HFFc6 (cell line): ENCODE measurements at places on chromosomes 7 and 10. TPM values are rescaled to one million over a fixed set of nuclear protein-coding genes. Genes with fewer than 3 reads are reported as not detected.

PLCE1 gene
- total RNA-seq, result 0.37 to 0.74 TPM (median 0.47 TPM) in 3 replicates

GRCh38 chr10:38038932-38039245, 28.4 kb downstream of the ZNF33A start:
- DNase-seq, result no peak

- DNase-seq, result no peak
Observed at GRCh38 chr10:75726522-75727483, 295.4 kb downstream of the LRMDA start.

DNA sequence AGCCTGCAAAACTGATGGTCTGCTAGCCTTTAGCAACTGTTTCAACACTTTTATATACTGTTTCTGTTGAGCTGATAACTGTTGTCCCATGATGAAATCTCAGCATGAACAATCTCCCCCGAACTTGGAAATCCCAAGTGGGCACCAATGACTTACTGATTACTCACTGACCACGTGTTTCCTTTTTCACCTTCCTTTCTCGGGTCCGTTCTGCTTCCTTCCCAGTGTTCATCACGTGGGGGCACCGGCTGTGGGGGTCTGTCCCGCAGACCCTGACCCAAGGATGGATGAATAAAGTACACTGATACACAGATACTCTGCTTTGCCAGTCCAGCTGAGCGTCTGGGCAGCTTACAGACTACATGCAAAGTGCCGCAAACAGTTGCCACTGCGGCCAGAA, 39.0 kb upstream of the RASGEF1A start:
- no peak for DNase-seq

MALRD1 gene
- not detected in 3 replicates for total RNA-seq

DNA sequence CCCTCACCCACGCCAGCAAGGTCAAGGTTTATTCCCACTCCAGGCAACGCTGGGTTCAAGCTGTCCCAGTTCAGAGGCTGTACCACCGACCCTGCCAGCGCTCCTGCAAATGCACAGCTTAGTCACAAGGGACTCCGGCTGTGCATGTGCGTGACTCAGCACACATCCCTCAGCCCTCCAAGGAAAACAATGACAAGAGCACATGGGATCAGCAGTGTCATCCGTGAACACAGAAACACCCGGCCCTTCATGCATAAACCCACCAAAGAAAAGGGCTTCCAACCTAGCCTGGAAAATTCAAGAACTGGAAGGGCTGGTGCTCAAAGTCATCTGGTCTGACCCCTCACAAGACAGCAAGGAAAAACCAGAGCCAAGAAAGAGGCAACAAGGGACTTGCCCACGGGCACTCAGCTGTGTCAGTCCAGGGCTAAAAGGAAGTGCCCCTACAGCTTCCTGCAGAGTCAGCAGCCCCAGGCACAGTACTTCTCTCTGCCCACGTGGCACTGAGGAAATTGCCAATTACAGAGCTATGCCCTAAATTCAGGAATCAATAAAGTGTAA, 106.1 kb downstream of the KCNMA1 start:
- DNase-seq, result peak; percentile 90

DNA sequence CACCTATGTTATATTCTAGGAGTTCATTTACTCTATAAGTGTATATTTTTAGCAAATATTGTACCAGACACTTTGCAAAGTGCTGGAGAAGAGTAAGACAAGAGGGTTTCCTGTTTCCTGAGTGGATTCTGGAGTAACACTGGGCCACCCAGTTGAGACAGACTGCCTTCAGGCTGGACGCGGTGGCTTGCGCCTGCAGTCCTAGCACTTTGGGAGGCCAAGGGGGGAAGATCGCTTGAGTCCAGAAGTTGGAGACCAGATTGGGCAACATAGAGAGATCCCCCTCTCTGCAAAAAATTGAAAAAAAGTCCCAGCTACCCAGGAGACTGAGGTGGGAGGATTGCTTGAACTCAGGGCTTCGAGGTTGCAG, 772 bp upstream of the ZSCAN25 start:
- DNase-seq, result no peak

C10orf105 gene
- total RNA-seq, result not detected in 3 replicates

DNA sequence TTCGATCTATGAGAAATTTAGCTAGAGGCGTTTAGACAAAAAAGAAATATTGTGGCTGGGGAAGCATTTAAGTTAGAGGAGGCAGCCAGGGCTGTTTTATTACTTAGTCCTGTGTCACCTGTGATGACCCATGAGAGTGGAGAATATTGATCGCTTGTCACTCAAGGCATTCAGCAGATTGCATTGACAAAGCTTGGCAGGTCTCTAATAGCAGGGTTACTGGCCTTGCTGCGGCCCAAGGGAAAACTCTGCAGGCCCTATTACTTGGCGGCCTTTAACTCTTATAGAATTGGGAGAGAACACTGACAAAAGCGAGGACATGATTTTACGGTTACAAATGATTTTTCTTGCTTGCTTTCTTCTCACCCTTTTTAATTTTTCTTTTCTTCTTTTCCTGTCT, 473.5 kb downstream of the AUTS2 start:
- no peak for DNase-seq

DNA sequence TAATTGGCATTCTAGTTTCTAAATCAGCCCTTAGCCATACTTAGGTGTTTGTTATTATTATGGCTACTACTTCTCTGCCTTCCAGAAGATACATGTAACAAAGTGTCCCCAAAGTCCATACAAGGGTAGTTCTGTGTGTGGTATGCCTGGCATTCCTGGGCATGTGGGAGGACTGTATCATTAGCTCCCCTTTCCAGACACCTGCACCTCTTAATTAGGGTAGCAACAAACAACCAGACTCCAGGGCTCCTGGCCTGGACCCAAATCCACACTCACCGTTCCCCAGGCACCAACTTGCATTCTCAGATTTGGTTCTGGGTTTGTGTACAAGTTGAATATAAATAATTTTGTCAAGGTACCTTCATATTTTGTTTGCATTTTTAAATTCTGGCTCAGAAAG, 15.5 kb upstream of the CALD1 start:
- no peak for DNase-seq

DNA sequence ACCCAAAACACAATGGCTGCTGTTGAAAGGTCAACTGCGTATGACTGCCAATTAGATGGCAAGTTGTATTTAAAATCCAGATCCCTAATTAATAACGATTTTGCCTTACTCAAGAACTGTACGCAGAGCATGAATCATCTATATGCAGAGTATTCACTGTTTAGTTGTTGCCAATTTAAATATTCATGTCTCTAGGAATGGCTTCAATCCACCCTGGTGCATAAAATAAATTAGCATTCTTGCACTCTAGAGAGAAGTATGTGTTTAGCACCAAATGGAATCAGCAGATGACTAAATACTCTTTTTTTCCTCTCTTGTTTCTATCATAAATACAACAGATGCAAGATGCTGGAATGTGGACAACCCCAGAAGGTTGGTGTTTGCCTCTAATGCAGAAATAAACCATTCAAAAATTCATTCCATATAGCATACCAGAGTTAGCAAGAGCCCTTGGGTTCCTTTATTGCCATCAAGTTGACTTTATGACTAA, 320.3 kb downstream of the LRRTM3 start:
- DNase-seq, result no peak

DNA sequence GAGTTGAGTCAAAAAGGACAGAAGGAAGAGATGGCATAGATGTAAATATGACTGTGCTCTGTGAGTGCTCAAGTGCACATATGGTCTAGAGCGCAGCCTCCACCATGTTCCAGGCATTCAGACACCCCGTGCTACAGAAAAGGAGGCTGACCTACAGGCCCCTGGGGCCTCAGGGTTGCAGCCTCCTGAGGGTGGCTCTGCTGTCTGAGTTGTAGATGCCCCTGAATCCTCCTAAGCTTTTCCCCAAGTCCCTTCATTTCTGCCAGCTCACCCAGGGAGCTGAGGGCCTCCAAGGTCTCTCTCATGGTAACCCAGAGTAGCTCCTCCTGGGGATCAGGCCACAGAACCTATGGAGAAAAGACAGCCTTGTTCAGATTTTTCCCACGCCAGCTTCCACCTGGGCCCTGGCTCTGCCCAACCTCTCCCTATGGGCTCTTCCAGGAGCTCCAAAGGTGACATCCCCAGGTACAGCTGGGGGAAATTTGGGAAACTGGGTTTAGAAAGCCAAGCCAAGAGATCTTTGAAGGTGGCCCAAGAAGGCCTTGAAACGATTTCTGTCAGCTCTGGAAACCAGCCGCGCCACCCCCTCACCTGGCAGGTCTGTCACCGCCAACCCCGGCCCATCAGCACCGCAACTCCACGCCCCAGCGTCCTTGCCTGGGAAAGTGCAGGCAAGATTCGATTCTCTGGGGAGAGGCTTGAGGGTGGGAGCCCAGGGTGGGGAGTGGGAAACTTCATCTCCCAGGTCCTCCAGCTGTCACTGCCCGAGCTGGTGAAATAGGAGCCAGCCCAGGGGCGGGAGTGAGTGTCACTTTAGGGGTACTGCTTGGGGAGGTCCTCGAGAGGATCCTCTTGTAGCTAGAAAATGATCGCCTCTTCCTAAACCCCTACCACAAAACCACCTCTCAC, 2.4 kb downstream of the ZNF467 start:
- DNase-seq, result no peak

DNA sequence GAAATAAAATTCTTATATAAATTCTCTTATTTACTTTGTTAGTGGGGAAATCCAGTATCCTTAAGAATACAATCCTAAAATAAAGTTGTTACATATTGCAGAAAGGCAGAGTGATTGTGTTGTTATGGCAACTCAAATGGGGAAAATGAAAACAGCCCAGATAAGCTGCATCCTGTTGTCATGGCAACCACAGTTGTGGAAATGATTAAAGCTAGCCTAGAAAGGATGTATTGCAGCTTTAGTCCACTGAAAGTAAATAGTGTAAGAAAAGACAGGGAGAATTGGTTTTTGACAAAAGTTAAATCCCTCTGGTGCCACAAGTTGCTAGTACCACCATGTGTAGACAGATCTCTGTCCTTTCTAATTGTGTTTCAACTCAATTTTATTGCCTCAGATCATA, 43.2 kb downstream of the BTRC start:
- peak; percentile 77 for DNase-seq

URGCP gene
- 42.0 to 53.5 TPM (median 46.6 TPM) in 3 replicates for total RNA-seq

ADARB2 gene
- total RNA-seq, result not detected in 2 replicates

- no peak for DNase-seq
Observed at GRCh38 chr10:73251683-73252444, 580 bp downstream of the MRPS16 start.

NME8 gene
- total RNA-seq, result not detected in 3 replicates

DNA sequence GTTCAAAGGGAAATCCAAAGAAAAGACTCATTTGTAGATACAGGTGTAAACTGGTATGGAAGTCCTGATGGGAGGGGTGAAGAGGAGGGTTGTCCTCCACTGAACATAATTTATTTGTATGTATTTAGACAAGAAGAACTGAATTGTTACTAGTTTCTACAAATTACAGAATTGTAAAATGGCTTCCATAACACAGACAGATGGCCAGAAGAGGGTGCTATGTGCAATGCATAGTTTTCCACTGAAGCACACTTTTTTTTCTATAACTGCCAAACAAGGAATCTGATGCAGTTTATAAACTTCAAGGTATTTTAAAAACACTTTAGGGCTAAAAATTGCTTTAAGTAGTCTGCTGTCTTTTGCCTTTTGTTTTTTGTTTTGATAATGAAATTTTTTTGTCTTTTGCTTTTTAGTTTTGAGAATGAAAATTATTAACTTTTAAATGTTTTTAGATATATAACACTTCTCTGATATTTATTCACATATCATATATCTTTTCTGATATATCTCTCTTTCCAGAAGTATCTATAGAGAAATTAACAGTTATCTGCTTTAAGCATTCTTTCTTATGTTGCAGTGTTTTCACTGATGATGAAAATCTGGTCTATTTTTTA, 58.5 kb downstream of the PHYHIPL start:
- peak; percentile 36 for DNase-seq

- no peak for DNase-seq
Observed at GRCh38 chr7:79051915-79052314, 401.6 kb downstream of the MAGI2 start.

TYSND1 gene
- 4.3 and 4.8 TPM in 2 replicates for total RNA-seq

OPN1SW gene
- not detected in 3 replicates for total RNA-seq

GRCh38 chr7:37065779-37066271, 341.5 kb upstream of the AOAH start:
- DNase-seq, result no peak

DNA sequence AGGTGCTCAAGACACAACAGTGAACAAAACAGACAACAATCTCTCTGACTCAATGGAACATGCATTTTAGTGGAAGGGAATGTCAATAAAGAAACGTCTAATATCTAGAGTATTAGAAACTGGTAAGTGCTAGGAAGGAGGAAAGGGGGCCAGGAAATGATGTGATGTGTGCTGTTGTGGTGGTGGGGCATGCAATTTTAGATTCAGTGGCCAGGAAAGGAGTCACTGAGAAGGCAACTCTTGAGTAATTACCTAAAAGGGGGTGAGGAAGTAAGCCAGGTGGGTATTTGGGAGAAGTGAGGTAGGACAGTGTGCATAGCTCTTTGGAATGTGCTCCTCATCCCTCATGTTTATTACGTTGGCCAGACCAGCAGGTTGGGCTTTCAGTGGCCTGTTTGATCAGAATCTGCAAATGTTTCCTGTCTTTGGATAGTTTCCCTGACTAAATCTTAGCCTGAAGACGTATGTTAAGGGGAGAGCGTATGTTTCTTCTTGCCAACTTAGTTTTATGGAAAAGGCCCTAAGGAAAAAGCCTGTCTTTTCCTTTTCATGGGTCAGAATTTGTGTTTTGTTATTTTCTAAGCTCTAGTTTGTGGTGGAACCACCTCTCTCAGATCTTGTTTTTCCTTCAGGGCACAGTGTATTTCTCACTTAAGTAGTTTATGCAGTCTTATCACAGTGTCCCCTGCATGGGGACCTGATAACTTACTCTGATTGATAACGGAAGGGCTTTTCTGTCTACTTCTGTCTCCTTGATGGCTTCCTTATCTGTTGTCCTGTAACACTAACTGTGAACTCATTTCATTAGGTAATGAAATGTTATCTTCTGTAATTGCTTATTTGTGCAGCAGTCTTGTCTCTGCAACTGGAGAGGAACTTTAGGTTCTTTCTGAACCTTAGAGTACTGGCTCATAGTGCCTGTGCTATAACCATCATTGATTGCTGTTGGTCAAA, 203.7 kb downstream of the AUTS2 start:
- DNase-seq, result no peak

DNA sequence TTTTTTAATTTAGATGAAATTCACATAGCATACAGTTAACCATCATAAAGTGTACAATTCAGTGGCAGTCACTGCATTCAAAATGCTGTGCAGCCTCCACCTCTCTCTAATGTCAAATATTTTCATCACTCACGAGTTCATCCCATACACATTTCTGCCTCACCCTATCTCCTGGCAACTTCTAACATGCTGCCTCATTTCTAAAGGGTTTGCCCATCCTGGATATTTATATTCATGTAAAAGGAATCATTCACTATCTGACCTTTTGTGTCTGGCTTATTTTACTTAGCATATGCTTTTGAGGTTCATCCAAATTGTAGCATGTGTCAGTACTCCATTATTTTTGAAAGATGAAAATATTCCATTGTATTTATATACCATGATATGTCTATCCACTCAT, 286.9 kb upstream of the VSTM2A start:
- DNase-seq, result no peak

GDF2 gene
- total RNA-seq, result not detected in 2 replicates
